Naive thymus-derived CD4-positive, alpha-beta T cell (primary cell): ENCODE measurements at places on chromosomes 7 and 10. TPM values are rescaled to one million over a fixed set of nuclear protein-coding genes. Genes with fewer than 3 reads are reported as not detected.

Gene HOXA11
- not detected for total RNA-seq

DNA sequence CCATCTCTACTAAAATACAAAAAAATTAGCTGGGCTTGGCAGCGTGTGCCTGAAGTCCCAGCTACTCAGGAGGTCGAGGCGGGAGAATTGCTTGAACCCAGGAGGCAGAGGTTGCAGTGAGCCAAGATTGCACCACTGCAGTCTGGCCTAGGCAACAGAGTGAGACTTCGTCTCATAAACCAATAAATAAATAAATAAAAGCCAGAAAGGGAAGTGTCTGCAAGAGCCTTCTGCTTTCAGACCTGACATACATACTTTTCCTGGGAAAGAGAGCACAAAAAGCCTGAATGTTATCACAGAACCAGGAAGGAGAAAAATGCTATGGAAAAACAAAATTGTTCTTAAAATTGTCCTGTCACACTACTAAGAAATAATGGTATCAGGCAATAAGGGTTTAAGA is 4.1 kb upstream of the KIF5B start:
- no peak for DNase-seq

- peak; percentile 0 for DNase-seq
These were observed 156.7 kb upstream of the BET1 start for GRCh38 chr7:94160719-94161435.

DNA sequence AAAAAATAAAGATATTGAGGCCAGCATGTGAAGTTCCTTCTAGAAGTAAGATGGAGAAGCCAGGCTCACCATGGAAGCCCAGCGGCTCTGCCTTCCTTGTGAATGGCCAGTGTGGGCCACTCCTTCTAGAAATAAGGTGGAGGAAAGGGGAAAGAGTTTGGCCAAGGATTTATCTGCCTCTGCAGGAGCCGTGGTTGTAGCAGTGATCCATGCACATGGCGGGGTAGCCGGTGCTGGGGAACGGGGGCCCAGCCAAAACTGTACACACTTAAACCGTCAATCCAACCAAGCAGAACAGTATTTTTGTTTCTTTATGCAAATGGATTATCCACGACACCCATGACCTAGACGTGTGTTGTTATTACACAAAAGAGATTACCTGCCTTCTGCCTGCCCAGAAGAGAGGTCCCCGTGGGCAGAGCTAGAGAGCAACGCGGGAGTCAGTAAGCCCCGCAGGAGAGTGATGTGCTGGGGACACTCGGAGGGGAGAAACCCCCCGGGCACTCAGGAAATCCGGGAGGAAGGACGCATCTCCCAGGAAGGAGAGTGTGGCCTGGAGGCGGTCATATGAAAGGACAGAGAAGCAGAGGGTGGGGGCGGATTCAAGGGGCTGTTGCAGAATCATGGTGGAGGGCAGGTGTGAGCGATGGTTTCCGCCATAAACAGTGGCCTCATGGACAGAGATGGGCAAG is 218.4 kb upstream of the PPP2R2D start:
- no peak for DNase-seq

Gene PON3
- total RNA-seq = not detected

- DNase-seq = no peak
These were observed 18.4 kb downstream of the GPNMB start for GRCh38 chr7:23264916-23265458.

DNA sequence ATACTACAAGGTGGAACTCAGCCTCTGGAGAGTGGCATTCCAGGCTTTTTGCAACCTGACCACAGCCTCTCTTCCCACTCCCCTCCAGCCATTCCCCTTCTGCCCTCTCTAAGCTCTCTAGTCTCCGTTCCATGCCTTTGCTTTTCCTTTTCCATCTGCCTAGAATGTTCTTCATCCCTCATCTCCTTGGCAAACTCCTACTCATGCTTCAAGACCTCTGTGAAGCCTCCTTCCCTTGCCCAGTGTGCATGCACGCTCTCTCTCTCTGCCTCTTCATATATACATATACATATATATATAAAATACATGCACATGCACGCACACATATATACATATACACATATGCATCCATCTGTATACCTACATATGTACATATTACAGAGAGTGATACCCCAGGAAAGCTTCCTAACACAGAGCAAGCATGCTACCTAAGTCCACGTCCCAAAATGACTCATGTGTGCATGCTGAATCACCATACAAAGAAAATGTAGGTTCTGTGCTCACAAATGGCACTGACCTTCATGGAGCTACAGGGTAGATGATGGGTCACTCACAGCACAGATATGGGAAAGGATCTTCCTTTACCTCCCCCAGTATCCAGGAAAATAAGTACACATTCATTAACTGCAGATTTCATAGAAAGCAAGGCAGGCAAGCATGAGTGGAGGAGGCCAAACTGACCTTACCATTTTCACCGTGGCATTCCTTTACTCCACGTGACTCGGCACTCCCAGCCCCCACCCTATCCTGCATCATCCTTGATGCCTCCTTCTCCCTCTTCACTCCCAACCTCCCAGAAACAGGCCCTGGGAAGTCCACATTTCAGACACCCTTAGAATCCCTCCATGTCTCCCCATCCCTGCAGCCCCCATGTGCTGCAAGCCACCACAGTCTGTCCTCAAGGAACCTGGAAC is 238.4 kb upstream of the ZMIZ1 start:
- DNase-seq = no peak

DNA sequence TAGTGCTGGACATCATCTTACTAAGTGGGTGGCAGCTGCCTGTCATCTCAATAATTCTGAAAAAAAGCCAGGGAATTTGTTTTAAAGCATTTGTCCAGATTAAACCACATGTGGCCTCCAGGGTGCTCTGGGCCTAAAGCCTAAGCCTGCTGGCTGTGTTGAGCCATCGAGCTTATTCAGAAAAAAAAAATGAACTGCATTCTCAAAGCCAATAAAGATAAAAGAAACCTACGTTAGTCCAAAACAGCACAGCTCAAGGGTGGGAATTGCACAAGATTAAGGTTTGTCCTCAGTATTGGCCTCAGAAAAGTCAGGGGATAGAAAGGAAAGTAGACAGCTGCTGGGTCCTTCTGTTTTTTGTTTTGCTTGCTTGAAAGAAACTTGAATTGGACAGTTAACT is 22.6 kb upstream of the PRTFDC1 start:
- DNase-seq = no peak

DNA sequence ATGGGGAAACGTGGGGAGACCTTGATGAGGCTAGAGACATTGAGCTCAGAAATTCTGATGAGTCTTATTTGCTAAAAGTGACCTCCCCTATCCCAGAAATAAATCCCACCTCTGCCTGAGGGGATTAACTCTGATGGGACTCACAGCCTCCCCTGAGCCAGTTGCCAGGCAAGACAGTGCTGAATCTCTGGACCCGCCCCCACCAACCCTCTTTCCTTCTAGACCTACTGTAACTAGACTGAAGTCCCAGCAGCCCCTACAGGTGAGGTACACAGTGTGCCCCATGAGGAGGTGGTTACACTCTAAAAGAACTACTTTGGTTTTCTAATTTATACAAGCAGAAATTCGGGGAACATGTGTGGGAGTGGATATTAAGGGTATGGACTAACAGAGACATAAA is 42.9 kb downstream of the PTPRE start:
- no peak for DNase-seq

- DNase-seq = no peak
These were observed 12.5 kb upstream of the NKX2-3 start for GRCh38 chr10:99520040-99520846.
